Panc1 (cell line): ENCODE measurements at places on chromosomes 6 and 20. TPM values are rescaled to one million over a fixed set of nuclear protein-coding genes. Genes with fewer than 3 reads are reported as not detected.

GRCh38 chr6:35216851-35217811, 3.4 kb downstream of the SCUBE3 start:
- no peaks in the 10 kb centered on the region; the same call in 1 of the 2 replicates for H3K27me3 ChIP-seq
- H3K4me1 ChIP-seq = peaks cover 14% of the 10 kb centered on the region; the same call in 1 of the 2 replicates
- H3K27ac ChIP-seq = no peak overlapping the region
- no peak overlapping the region for H3K4me3 ChIP-seq

GRCh38 chr6:146544616-146545182, 1.1 kb downstream of the RAB32 start:
- H3K4me3 ChIP-seq = peak overlapping the region; percentile 89
- peak overlapping the region; percentile 92 for H3K27ac ChIP-seq
- peaks cover under 1% of the 10 kb centered on the region; the same call in 1 of the 2 replicates for H3K36me3 ChIP-seq
- peaks cover 14% of the 10 kb centered on the region for H3K4me1 ChIP-seq

GRCh38 chr20:56360908-56361205, 2.1 kb downstream of the FAM210B start:
- no peak overlapping the region for H3K4me3 ChIP-seq
- peaks cover under 1% of the 10 kb centered on the region for H3K27me3 ChIP-seq
- DNase-seq = no peak
- peaks cover 3% of the 10 kb centered on the region for H3K4me1 ChIP-seq
- no peak overlapping the region for H3K27ac ChIP-seq

DNA sequence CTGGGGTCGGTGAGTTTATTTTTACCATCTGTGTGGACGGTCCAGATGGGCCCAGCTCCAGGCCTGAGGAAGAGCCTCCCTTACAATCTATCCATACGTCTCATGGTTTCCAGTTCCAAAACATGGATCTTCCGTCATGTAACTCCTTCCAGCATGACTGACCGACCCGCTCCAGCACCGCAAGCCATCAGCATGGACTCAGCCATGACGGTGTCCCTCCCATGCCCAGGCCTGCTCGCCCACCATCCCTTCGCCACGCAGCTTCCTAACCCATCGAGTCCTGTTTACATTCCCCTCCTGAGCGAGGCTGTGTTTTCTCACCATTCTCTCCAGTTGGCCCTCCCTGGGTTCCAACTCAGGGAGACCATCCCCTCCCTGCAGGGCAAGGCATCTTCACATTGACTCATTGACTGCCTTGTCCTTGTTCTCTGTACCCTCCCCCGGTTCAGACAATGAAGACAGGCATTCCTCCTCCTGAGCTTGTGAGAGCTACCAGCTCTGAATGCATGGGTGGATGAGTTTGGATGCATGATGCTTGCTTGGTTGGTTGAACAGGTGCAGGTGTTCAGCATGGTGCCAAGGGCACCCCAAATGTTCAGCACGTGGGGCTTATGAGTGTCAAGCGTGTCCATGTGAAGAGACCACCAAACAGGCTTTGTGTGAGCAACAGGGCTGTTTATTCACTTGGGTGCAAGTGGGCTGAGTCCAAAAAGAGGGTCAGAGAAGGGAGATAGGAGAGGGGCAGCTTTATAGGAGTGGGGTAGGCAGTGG, 235.8 kb downstream of the SMOC2 start:
- H3K36me3 ChIP-seq = no peaks in the 10 kb centered on the region
- no peak for DNase-seq
- no peak overlapping the region for H3K4me3 ChIP-seq
- H3K4me1 ChIP-seq = no peaks in the 10 kb centered on the region

- no peaks in the 10 kb centered on the region for H3K4me1 ChIP-seq
- no peak overlapping the region for H3K4me3 ChIP-seq
- DNase-seq = no peak
- no peaks in the 10 kb centered on the region for H3K36me3 ChIP-seq
- no peak overlapping the region for H3K27ac ChIP-seq
Observed at GRCh38 chr6:39493174-39493573, 170.7 kb upstream of the KCNK16 start.

GRCh38 chr20:4050203-4050980, 35.0 kb upstream of the RNF24 start:
- H3K4me1 ChIP-seq = no peaks in the 10 kb centered on the region
- H3K27me3 ChIP-seq = no peaks in the 10 kb centered on the region
- no peak overlapping the region for H3K27ac ChIP-seq
- no peak for DNase-seq
- no peak overlapping the region for H3K4me3 ChIP-seq
- H3K36me3 ChIP-seq = no peaks in the 10 kb centered on the region

- no peak for DNase-seq
- H3K4me1 ChIP-seq = no peaks in the 10 kb centered on the region
- no peaks in the 10 kb centered on the region for H3K36me3 ChIP-seq
Observed at GRCh38 chr20:53048387-53048786, 76.2 kb downstream of the TSHZ2 start.

DNA sequence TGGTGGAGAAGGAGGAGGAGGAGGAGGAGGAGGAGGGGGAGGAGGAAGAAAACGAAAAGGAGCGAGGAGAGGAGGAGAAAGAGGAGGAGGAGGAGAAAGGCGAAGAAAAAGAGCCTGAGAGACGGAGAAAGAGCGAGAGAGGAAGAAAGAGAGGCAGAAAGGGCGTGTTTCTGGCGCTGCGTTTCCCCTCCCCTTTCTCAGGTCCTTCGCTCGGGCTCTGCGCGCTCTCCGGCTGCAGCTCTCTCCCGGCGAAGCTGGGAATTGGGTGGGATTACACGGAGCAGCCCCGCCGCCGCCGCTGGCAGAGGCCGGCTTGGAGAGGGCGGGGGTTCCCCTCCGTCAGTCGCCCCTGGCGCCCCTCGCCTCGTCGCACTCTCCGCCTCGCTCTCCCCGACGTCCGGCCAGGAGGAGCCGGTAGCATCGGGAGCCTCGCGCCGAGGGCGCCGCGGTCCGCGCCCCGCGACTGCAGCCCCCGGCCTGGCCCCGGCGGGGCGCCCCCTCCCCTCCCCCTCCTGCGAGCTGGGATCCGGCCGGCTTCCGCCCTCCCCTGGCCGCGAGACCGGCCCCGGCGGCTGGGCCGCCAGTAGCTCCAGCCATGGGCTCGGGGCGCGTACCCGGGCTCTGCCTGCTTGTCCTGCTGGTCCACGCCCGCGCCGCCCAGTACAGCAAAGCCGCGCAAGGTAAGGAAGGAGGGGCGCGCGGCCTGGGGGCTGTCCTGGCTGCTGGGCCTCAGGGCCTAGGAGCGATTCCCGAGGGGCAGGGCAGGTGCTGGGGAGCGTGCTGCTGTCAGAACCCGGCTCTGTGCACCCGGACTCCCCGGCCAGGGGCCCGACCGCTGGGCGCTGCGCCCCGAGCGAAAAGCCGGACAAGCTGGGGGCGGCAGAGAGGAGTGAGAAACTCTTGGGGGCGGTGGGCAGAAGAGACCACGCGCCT, at the start of gene SCUBE3:
Gene SCUBE3 (plus strand): TSS at position 133 of the 933 bp plus-strand sequence. CDS start 463 bp downstream, at position 596.
- peak within 1 kb of the TSS; percentile 49 for H3K4me3 ChIP-seq
- DNase-seq = no peak
- H3K36me3 ChIP-seq = no peaks in the 10 kb centered on the region
- peaks cover 10% of the 10 kb centered on the region; the same call in 1 of the 2 replicates for H3K4me1 ChIP-seq
- H3K27ac ChIP-seq = no peak within 1 kb of the TSS
- no peaks in the 10 kb centered on the region; the same call in 1 of the 2 replicates for H3K27me3 ChIP-seq

DNA sequence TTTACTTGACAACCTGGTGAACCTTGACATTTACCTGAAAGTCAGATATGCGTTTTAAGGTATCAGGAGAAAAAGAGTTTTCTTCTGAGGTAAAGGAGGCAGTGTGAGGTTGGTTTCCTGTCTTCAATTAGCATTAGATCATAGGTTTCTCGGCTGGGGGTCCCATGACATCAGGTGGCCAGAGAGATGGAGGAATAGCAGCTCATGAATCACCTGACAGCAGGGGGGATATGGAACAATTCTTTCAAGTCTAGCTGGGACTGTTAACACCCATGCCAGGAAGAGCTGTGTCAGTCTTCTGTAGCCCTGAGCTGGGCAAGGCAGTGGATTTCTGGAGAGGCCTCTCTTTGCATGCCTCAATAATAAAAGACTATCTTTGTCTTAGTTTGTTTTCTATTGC, 108.0 kb upstream of the TMEM170B start:
- H3K27me3 ChIP-seq = no peaks in the 10 kb centered on the region
- H3K36me3 ChIP-seq = no peaks in the 10 kb centered on the region
- no peak for DNase-seq
- H3K4me1 ChIP-seq = no peaks in the 10 kb centered on the region
- no peak overlapping the region for H3K4me3 ChIP-seq
- H3K27ac ChIP-seq = no peak overlapping the region

DNA sequence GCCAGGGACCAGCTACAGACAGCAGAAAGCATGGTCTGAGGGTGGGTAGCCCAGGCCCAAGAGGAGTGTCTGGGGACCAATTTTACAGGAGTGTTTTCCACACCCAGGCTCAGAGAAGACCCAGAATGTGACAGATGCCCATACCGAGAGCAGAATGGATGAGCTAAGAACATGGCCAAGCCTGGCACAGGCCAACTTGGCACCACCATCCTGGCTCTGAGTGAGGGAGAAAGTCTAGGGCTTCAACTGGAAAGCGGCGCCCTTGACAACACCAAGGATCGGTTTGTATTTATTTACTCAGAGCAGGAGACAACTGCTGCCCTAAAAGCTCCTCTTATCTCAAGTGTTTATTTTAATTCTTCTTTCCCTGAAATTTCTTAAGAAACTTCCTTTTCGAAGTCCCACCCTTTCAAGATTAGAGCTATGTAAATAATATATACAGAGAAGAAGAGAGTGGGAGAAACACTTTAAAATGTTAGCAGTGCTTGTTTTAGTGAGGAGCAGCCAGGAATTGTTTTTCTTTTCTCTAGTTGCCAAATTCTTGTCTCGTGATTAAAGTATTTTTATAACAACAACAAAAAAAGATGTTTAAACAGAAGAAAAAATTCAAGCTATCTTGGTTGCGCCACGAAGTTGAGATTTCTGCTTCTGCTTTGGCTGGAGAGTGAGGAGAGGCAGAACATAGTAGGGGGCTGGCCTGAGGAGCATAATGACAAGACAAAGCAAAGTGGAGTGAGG, 16.2 kb downstream of the TNXB start:
- no peaks in the 10 kb centered on the region; the same call in 1 of the 2 replicates for H3K27me3 ChIP-seq
- H3K36me3 ChIP-seq = no peaks in the 10 kb centered on the region
- no peak for DNase-seq
- H3K4me3 ChIP-seq = no peak overlapping the region
- no peaks in the 10 kb centered on the region for H3K4me1 ChIP-seq

DNA sequence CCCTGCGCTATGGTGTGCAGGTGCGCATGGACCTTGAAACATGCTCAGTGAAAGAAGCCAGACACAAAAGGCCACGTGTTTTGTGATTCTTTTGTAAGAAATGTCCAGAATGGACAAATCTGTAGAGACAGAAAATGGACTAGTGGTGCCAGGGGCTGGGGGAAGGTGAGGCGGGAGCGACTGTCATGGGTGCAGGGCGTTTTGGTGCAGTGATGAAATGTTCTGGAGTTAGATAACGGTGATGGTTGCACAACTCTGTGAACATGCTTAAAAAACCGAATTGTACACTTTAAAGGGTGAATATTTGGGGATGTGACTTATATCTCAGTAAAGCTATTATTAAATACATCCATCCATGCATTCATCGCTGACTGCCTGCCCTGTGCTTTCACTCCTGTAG, 31.7 kb upstream of the NTSR1 start:
- H3K4me3 ChIP-seq = no peak overlapping the region
- H3K27me3 ChIP-seq = no peaks in the 10 kb centered on the region
- H3K27ac ChIP-seq = no peak overlapping the region; the same call in 1 of the 2 replicates
- DNase-seq = no peak

- no peaks in the 10 kb centered on the region for H3K4me1 ChIP-seq
- no peak overlapping the region for H3K4me3 ChIP-seq
- H3K36me3 ChIP-seq = no peaks in the 10 kb centered on the region
- no peak for DNase-seq
- no peak overlapping the region for H3K27ac ChIP-seq
Observed at GRCh38 chr6:5517796-5518195, 256.5 kb downstream of the FARS2 start.

GRCh38 chr6:104558746-104559145, 301.0 kb downstream of the HACE1 start:
- DNase-seq = no peak
- H3K4me3 ChIP-seq = no peak overlapping the region
- H3K36me3 ChIP-seq = no peaks in the 10 kb centered on the region
- no peak overlapping the region for H3K27ac ChIP-seq

GRCh38 chr6:88167352-88167937, 1.3 kb upstream of the CNR1 start:
- no peaks in the 10 kb centered on the region for H3K4me1 ChIP-seq
- H3K27me3 ChIP-seq = peaks cover 23% of the 10 kb centered on the region
- no peak overlapping the region for H3K27ac ChIP-seq
- H3K36me3 ChIP-seq = no peaks in the 10 kb centered on the region
- H3K4me3 ChIP-seq = no peak overlapping the region

- DNase-seq = no peak
- H3K27me3 ChIP-seq = no peaks in the 10 kb centered on the region
- H3K4me3 ChIP-seq = no peak overlapping the region
- H3K4me1 ChIP-seq = no peaks in the 10 kb centered on the region
Observed at GRCh38 chr20:21361266-21361665, 36.1 kb downstream of the NKX2-4 start.

GRCh38 chr6:38350942-38351341, 288.8 kb downstream of the BTBD9 start:
- no peaks in the 10 kb centered on the region for H3K27me3 ChIP-seq
- no peaks in the 10 kb centered on the region for H3K36me3 ChIP-seq
- no peak overlapping the region for H3K4me3 ChIP-seq
- no peak for DNase-seq

DNA sequence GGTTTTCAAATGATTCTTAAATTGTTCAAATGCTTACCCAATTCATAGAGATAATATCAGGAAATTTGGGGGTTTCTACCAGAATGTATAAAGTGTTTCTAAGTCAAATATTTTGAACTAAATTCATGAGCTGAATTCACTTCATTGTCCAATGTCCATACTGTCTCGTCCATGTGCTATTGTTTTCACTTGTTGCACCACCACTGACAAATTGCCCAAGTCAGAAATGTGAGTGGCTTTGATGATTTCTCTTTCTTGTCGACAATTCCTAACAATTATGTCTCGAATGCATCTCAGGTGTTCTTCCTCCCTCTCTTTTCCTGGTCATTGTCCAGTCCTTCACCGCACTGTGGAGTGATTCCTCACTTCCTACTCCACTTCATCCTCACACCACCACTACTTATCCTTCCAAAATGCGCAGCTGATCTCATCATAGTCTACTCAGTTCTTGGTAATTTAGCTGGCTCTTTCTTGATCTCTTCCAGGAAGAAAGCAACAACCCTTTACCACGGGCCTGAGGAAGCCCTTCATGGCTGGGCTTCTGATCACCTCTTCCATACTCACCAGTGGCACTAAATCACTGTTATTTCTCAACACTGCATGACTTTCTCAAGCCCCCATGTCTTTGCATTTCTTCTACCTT, 161.1 kb downstream of the FOXA2 start:
- no peaks in the 10 kb centered on the region for H3K4me1 ChIP-seq
- H3K4me3 ChIP-seq = no peak overlapping the region
- H3K27ac ChIP-seq = no peak overlapping the region
- no peaks in the 10 kb centered on the region for H3K27me3 ChIP-seq
- H3K36me3 ChIP-seq = no peaks in the 10 kb centered on the region

SLC12A5 gene
- total RNA-seq = 11.8 TPM

LY6G6F gene
- total RNA-seq = not detected

OTOR gene
- not detected for total RNA-seq

PGC gene
- 0.18 TPM for total RNA-seq

PRL gene
- not detected for total RNA-seq

RIPOR3 gene
- 92.5 TPM for total RNA-seq

TMEM170B gene
- 1.3 TPM for total RNA-seq

HLA-DQA1 gene
- total RNA-seq = 0.39 TPM

PKHD1 gene
- not detected for total RNA-seq
